Left kidney (tissue), 8 donors: ENCODE measurements at places on chromosomes 1 and 21. TPM values are rescaled to one million over a fixed set of nuclear protein-coding genes. Genes with fewer than 3 reads are reported as not detected.
A peak's percentile ranks its signal among the peaks of the same experiment; 100 is the strongest.

- no peak for DNase-seq
Observed at GRCh38 chr1:162178432-162178831, 108.9 kb downstream of the NOS1AP start.

- no peak for DNase-seq
Observed at GRCh38 chr1:170864876-170865538, 70.3 kb upstream of the MROH9 start.

DNA sequence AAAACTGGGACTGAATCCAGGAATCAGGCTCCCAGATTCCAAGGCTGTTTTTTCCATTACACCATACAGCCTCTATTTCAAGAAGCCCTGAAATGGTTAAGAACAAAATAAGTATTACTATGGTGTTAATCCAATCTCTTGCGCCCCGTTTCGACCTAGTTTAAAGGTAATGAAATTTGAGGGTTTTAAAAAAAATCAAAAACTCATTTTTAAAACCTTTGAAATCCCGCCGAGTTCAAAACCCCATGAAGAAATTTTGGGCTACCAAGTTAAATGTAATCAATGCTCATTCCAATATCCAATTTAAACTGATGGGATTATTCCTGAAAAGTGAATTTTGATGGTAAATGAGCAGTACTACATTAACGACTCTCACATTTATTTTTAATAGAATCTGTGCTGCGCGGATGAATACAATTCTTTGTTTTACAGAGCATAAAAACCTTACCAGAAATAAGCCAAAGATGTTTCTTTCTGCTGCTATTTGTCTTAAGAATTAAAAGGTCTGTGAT is 767 bp upstream of the EGLN1 start:
- no peak for DNase-seq

GRCh38 chr1:171683870-171684269 is 31.4 kb upstream of the MYOC start:
- no peak for DNase-seq

DNA sequence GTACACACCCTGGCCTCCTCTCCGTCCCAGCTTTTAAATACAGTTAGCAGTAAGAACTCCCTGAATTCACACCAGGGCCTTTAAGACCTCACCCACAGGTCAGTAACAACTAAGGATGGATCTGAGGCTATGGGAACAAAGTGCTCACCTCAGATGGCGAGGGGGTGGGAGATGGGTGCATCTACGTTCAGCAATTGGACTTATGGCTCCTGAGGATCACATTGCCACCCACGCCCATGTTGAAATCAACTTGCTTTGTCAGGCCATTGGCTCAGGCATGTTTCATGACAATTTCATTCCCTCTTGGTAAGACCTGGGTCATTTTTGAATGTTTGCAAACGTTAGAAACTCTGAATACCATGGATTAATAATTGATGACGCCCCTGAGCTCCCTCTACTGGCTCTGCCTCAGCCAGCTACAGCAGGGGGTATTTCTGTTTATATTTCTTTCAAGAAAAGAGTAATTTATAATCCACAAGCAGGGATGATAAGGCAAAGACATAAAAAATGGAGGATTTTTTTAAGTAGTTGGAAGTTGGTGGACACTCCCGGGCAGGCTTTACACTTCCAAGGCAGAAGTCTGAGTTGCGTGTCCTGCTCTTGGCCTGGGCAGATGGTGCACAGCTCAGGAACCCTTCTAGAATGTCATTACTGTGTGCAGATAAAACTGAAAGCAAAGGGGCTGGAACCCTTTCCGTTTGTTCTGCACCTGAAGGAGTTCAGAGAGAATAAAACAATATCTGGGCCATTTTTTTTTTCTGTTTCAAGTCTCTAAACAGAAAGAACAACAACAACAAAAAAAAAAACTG is 13.7 kb upstream of the LBR start:
- DNase-seq: no peak

DNA sequence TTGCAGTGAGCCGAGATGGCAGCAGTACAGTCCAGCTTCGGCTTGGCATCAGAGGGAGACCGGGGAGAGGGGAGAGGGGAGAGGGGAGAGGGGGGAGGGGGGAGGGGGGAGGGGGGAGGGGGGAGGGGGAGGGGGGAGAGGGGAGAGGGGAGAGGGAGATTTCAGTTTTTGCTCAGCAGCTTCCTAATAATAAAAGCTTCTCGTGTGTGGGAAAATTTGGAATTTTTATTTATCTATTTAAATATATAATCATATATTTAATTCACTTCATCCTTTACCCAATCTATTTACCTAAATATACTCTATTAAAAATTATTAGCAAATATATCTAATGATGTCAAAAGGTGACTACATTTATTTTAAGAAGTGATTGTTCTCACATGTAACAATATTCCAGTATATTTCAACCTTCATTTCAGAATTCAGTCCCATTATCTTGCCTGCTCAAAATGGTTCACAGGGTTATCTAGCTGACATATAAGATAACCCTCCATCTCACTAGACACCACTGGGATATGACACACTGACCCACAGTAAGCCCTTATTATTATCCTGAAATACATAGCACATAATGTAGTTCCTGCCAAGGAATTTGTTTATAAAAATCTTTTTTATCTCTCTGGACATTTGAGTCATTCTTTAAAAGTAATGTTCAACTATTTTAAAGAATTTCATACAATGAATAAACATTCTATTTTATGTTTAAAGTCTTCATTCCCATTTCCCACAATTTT is 105.9 kb downstream of the GPATCH2 start:
- no peak for DNase-seq

DNA sequence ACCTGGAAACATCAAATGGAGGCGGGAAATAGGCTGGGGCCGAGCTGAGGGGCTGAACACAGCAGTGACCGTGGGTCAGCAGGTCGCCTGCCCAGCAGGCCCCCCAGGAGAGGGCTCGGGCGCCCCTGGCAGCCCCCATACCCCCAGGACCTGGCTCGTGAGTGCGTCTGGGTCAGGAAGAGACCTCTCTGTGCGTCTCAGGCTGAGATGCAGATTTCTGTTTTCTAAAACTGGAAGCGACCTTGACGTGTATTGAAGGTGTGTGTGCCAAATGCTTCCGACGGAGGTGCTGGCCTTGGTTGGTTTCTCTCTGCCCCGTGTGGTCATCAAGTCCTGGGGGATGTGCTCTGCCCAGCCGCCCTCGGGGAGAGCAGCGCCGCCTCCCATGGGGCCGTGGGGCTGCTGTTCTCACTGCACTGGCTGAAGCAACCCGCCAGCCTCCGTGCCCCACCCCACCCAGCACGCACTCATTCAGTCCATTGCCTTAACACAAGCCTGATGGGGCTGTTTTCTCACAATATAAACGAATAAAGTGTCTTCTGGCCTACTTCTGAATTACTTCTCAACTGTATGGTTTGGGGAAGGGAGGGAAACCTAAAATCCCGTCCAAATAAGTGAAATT is 7.4 kb downstream of the PEX10 start:
- DNase-seq: no peak

- peak; percentile 50 for DNase-seq
Observed at GRCh38 chr1:36576118-36576517, 93.4 kb upstream of the CSF3R start.

DNA sequence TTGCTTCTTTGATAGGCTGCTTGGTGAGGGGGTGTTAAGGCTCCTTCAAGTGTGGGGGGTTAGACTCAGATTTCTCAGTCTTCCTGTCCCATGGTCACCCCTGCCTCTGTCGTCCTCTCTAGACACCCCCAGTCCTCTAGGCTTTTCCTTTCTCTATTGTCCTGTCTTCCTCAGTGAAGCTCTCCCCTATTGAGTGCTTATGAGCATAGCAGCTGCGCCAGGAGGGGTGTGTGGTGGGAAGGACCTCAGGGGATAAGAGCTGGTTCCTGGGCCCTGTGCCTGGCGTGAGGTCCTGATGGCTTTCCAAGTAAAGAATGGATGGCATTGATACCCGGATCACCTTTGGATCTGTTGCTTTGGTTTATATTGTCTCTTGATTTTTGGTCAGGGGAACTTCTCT is 69.1 kb downstream of the DIP2A start:
- no peak for DNase-seq

DNA sequence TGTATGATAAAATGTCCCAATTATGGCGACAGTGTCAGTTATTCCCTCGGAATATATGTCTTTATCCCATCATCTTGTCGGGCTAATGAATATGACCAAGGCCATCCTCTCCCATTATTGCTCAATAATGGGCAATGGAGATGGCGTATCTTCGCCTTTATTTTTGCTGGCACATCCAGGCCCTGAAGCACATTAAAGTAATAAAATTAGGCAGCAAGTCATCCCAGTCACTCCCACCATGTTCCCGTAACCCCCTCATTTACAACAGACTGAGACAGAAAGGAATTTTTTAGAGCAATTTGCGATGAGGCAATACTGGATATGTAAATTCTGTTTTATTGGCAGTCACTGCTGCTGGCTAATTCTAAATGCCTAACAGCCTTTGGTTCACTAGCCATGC is 35.3 kb downstream of the CLIC6 start:
- DNase-seq: no peak

DNA sequence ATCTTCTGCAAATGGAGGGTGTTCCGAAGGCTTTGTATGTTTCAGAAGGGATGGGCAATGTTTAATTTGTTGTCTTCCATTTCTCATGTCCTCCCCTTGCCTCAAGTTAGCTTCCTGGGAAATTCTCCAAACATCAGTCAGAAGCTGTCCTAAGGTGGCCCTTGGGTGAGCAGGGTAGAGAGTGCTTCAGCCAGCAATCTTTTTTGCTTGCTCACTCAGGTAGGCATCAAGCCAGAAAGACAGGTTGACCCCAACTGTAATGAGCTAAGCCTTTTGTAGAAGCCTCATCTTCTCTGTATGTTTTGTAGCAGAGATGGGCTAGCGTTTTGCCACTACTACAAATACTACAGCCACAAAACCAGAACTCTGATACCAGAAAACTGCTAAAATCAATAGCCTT is 321.5 kb upstream of the FAM78B start:
- DNase-seq: no peak

Gene ARHGEF16
- polyA plus RNA-seq: 17.6 TPM

Gene SEMA6C
- 29.8 TPM for polyA plus RNA-seq

Gene CLIC4
- 195 TPM for polyA plus RNA-seq

Gene TXLNA
- 50.7 TPM for polyA plus RNA-seq

Gene ELF3
- 60.0 TPM for polyA plus RNA-seq

Gene NPHS2
- polyA plus RNA-seq: 420 TPM

Gene NBPF9
- 73.9 TPM for polyA plus RNA-seq

Gene LCE3E
- not detected for polyA plus RNA-seq

Gene PROK1
- 0.17 TPM for polyA plus RNA-seq

Gene KRTAP12-2
- polyA plus RNA-seq: not detected

Gene HCRTR1
- 0.13 TPM for polyA plus RNA-seq
